ENCODE measurements at places on chromosomes 2 and 18. TPM values are rescaled to one million over a fixed set of nuclear protein-coding genes. Genes with fewer than 3 reads are reported as not detected.

SULT1C4 gene
- total RNA-seq: not detected

COA5 gene
- 39.6 TPM for total RNA-seq

CROCC2 gene
- total RNA-seq: not detected

PLEK gene
- total RNA-seq: 333 TPM

ITGA6 gene
- 52.8 TPM for total RNA-seq

LINC00305 gene
- total RNA-seq: not detected
